Natural killer cell (primary cell): ENCODE measurements at places on chromosomes 7 and 10.

DNA sequence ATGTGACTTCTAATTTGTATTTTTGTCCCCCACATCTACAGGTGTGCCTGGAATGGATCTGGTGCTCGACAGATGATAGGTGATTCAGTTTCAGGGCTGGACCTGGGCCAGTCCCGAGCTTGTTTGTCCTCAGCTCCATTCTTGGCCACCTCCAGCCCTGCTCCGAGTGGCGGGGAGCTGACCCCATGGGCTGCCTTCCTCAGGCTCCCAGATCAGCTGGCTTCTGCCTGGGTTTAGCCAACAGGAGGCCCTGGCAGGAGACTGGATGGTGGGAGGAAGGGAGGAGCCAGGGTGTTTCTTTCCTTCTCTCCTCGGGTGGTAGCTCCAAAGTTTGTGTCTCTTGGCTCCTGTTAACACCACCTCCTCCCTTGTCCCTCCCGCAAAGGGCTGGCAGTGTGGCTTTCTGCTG is 75.2 kb downstream of the CDH23 start:
- DNase-seq, result no peak

GRCh38 chr10:130774871-130775270 is 536.6 kb downstream of the TCERG1L start:
- DNase-seq, result no peak

GRCh38 chr10:72709041-72709440 is 17.1 kb downstream of the MCU start:
- no peak for DNase-seq

- DNase-seq, result no peak
Measured at GRCh38 chr7:93758631-93759030, 131.9 kb downstream of the TFPI2 start.

- no peak for DNase-seq
Measured at GRCh38 chr7:12490107-12490688, 80.3 kb upstream of the SCIN start.

GRCh38 chr10:43305876-43306275 is 39.0 kb upstream of the RASGEF1A start:
- DNase-seq, result no peak
